ENCODE measurements at places on chromosomes 12 and 14.

DNA sequence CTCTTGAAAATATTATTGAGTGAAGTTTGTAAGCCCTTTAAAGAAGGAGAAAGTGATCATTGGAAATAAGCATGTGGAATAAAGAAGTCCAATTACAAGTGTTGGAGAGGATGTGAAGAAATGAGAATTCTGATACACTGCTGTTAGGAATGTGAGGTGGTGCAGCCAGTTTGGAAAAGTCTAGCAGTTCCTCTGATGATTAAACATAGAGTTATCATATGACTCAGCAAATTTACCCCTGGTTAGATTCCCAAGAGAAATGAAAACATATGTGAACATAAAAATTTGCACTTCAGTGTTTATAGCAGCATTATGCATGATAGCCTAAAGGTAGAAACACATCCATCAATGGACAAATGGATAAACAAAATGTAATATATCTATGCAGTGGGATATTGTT lies 319.9 kb downstream of the AEBP2 start:
- no peak for DNase-seq

GRCh38 chr14:46985529-46986380 lies 334.2 kb upstream of the RPL10L start:
- no peak for DNase-seq

DNA sequence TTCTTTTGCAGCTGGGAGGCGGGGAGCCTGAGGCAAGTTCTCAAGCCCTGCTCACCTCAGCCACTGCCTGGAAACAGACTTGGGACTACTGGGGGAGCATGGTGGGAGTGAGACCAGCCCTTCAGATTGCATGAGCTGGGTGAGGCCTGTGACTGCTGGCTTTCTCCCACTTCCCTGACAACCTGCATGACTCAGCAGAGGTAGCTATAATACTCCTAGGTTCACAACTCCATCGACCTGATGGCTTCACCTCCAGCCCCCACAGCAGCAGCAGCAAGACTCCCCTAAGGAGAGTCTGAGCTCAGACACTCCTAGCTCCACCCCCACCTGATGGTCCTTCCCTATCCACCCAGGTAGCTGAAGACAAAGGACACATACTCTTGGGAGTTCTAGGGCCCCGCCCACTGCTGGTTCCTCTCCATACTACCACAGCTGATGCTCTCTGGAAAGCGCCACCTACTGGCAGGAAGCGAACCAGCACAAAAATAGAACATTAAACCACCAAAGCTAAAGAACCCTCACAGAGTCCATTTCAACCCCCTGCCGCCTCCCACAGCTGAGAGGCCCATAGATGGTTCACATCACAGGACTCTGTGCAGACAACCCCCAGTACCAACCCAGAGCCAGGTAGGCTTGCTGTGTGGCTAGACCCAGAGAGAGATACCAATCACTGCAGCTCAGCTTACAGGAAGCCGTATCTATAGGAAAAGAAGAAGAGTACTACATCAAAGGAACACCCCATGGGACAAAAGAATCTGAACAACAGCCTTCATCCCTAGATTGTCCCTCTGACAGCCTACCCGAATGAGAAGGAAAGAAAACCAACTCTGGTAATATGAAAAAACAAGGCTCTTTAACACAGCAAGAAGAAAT lies 68.7 kb downstream of the RPAP3 start:
- peak; percentile 14 for DNase-seq

- DNase-seq: no peak
Measured at GRCh38 chr14:73719361-73719760, 5.2 kb upstream of the PNMA1 start.

- no peak for DNase-seq
Measured at GRCh38 chr14:93902619-93903307, 24.4 kb upstream of the FAM181A start.

DNA sequence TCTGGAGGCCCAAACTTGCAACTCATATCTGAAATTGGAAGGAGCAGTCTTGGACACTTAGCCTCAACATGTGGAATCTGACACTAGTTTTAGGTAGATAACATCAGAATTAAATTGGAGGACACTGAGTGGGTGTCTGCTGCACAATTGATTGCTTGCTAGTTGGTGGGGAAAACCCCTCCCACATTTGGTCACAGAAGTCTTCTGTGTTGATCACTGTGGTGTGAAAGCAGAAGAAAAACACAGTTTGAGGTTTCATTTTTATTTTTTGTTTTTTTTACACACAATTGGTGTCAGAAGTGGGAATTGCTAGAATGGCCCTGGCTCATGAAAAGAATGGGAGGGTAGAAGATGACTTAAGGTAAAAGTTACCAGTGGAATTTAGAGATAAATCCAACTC lies 78.0 kb upstream of the CD163 start:
- DNase-seq: no peak

DNA sequence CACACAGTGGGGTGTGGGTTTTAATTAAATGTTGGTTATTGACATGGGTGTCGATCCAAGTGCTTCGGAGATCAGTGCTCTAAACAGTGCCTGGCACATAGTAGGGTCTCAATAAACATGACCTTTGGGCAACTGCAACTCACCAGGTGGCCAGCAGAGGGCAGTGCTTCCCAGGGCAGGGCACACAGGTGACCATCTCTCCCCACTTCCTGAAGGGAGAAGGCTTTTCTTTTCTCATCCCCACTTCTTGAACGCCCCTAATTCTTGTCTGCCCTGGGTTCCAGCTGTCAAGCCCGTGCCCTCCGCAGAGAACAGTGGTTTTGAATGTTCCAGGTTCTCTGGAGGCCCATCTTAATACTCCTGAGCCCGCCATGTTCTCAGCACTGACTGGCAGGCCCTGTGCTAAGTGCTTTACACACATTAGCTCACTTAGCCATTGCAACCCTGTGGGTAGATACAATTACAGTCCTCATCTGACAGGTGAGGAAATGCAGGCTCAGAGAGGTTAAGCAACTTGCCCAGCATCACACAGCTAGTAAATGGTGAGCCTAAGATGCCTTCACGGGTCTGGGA lies 16.3 kb downstream of the RAPGEF3 start:
- peak; percentile 42 for DNase-seq

DNA sequence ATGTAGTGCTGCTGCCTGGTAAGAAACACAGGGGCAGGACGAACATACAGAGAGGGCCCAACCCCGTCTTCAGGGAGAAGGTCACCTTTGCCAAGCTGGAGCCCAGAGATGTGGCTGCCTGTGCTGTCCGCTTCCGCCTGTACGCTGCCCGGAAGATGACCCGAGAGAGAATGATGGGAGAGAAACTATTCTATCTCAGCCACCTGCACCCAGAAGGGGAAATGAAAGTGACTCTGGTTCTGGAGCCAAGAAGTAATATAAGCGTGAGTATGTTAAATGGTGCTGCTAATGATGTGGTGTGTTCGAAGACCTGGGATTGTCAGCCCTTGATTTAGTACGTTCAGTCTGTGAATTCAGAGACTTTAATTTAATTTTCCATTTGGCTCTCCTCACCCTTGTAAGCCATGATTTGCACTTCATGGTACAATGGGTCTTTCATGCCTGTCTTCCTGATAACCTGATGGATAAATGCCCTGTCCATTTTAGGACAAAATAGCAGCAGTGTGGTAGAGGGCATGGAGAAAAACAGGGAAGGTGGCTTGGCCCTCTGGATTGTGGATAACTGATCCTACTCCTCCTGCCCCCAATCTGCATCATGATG lies 318.9 kb downstream of the SNAPC1 start:
- DNase-seq: no peak

DNA sequence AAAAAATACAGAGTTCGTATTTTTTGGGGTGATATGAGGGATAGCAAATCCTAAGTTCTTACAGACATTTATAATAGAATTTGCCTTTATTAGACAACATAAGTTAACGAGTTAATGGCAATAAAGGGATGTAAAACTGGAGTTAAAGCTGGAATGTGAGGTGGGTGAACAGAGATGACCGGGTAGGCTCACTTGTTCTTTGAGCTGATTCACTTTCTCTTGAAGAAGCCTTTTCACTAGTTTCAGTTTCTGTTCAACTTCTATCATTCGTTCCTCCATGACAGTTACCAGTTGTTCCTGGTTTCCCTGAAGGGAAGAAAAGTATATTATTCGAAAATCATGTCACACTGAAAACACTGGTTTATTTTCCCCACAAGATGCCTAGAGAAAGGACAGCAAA lies 57.7 kb upstream of the SAV1 start:
- no peak for DNase-seq

DNA sequence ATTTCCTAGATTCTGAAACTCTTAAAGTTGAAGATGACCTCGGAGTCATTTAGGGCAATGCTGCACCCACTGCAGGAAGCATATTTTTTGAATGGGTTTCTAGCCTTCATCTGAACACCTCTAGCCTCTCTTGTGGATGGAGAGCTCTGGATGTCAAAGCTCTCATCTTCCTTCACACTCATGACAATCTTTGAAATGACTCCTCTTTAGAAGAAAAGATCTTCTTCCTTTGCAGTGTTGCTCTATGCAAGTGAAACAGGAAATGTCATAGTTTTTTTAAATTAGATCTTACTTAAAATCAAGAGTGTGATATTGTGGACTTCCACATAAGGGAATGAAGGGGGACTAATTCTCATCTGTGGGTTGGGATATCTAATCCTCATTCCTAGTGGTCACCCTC lies 86.3 kb upstream of the GRIP1 start:
- no peak for DNase-seq

GRCh38 chr12:57515934-57516541 lies 4.3 kb downstream of the DDIT3 start:
- DNase-seq: no peak

DNA sequence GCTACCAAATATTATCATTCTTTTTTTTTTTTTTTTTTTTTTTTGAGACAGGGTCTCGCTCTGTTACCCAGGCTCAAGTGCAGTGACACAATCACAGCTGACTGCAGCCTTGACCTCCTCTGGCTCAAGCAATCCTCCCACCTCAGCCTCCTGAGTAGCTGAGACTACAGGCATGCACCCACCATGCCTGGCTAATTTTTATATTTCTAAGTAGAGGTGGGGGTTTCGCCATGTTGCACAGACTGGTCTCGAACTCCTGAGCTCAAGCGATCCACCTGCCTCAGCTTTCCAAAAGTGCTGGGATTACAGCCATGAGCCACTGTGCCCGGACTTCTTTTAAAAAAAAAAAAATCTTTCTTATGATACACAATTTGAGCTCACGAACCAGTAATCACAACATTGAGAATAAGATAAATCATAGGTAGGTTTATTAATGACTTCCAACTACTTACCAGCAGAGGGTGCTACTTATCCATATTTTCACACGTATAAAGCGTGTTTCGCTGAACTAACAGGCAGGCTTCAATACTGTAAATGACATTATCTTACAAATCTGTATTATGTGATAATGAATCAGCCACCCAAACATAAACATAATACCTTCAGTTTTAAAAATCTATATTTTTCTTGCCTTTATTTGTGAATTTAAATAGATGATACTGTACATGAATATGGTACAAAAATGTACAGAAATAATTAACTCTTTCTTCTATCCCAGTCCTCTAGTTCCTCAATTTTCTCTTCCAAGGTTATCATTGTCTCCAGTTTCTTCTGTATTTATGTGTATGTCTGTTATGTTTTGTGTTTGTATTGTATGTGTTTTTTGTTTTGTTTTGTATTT lies 42.5 kb upstream of the BCAT1 start:
- peak; percentile 79 for DNase-seq

GRCh38 chr14:68011406-68012028 lies 191.9 kb downstream of the RAD51B start:
- DNase-seq: no peak

DNA sequence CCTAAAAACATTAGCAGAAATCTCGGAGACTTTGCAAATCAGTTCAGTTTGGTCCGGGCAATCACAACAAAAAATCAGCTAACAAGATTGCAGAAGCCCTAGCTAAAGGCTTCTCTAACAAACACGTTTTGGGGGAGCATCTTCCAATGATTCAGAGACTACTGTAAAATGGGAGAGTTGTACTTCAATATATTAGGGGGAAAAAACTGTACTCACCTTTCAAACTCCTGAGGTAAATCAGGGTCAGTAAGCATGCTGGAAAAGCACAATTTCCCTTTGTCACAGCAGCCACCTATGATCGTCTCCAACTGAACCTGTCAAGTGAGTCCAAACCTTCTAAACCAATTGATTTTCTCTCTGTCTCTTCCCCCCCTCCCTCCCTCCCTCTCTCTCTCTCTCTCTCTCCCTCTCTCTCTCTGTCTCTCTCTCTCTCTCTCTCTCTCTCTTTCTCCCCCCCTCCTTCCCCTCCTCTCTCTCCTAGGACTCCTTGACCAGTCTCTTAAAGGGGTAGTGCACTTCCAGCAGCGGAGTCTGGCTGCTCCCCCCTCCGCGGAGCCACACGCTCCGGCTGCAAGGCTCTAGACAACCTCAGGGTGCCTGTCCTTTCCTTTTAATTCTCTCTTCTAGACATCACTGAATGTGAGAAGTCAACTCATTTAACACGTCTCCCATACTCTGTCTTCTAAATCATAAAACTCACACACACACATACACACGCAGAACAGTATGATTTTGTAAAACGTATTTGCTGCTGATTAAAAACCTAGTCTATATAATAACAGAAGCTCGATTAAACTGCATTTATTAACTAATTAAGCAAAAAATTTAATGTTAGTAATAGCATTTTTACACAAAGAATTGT lies at the start of gene SOX5:
Gene SOX5 (minus strand): TSS at position 323 of the 862 bp plus-strand sequence. CDS start 69 bp downstream, at position 254.
- peak; percentile 6 for DNase-seq

DNA sequence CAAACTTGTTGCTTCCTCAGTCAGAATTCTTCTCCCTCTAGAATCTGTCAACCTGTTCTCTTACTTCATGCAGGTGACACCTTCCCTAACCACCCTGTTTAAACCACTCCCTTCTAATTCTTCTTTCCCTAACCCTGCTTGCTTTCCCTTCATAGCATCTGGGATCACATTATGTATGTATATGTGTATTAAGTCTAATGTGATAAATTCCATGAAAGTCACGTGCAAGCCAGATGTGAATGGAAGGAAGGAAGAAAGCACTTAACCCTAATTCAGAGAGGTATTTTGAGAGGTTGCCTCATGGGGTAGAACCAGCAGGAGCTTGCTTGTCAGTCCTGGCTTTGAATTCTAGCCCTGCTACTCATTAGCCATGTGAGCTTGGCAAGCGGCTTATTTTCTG lies 340.0 kb downstream of the TRHDE start:
- DNase-seq: no peak

- DNase-seq: no peak
Measured at GRCh38 chr12:122004633-122005071, 17.0 kb upstream of the BCL7A start.

- no peak for DNase-seq
Measured at GRCh38 chr14:84312551-84312950, 1217.4 kb upstream of the FLRT2 start.

DNA sequence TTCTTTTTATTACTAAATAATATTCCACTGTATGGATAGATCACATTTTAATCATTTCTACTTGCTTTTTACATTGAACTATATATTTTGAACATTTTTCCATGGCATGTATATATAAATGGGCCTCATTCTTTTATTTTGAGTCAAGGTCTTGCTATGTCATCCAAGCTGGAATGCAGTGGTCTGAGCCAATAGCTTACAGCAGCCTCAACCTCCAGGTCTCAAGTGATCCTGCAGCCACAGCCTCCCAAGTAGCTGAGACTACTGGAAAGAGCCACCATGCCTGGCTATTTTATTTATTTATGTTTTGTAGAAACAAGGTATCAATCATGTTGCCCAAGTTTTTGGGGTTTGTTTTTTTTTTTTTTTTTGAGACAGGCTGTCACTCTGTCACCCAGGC lies 7.6 kb downstream of the FCF1 start:
- no peak for DNase-seq
